AG04450 (cell line): ENCODE measurements at places on chromosomes 16 and 17. TPM values are rescaled to one million over a fixed set of nuclear protein-coding genes. Genes with fewer than 3 reads are reported as not detected.

- DNase-seq: no peak
Measured at GRCh38 chr16:24826096-24826690, 19.6 kb upstream of the SLC5A11 start.

DNA sequence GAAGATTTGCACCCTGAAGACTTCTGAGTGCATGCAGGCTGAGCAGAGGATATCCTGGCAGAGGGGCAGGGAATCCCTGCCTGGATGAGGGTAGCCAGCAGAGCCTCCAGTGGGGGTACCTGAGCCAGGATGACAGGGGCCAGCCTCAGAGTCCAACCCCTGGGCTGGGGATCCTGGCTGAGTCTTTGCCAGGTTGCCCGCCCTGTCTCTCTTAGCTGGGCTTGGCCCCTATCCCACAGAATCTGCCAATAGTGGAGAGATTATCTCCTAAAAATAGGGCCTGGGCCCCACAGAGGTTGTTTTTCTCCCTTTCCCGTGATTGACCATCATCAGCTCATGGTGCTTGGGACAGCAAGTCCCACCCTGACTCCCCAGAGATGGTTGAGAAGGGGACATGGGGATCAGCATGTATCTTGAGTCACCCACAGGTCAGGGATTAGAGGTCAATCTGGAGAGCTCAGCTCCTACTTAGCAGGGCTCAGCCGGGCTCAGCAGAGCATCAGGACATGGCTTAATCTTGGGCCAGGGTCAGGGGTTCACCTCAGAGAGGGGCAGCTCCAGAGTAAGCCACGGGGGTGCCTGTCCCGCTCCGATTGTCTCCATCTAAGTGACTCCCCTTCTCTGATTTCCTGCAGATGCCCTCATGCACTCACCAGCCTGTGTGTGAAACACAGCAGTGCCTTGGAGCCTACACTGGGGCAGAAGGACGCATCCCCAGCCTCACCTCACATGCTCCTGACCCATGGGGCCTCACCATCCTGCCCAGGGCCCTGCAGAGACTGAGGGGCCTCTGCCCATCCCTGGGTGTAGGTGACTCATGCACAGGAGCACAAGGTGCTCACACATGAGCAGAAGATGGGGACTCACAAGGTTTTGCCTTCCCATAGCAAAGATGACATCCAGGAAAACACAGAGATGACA lies 11.5 kb downstream of the CDH16 start:
- no peak for DNase-seq

GRCh38 chr16:6446370-6446769 lies 886.3 kb upstream of the RBFOX1 start:
- no peak for DNase-seq

- DNase-seq: no peak
Measured at GRCh38 chr17:47731396-47731795, 1.6 kb upstream of the TBX21 start.

DNA sequence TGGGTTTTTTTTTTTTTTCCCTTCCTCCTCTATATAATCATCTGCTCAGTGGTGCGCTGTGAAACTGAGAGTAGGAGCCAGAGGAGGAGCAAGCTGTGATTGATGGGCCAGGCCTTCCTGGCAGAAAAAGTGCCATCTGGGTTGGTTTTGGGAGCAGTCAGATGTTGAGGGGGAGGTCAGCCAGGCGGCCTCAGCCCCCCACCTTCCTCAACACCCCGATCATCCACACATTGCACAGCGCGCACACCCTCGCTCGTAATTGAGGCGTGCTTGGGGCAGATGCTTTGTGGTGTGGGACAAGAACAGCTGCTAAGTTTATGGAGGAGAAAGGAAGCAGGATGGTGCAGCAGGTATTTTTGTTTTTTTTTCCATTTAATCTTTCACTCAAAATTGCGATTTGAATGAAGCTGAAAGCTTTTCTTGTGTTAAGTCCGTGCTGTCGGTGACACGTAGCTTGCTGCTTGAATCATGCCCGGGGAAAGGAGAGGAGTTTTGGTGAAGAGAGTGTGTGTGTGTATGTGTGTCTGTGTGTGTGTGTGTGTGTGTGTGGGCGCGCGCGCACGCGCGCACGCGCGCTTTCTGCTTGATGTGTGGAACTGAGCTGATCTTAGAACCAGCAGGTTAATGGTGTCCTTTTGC lies 177.4 kb downstream of the RBFOX1 start:
- no peak for DNase-seq

DNA sequence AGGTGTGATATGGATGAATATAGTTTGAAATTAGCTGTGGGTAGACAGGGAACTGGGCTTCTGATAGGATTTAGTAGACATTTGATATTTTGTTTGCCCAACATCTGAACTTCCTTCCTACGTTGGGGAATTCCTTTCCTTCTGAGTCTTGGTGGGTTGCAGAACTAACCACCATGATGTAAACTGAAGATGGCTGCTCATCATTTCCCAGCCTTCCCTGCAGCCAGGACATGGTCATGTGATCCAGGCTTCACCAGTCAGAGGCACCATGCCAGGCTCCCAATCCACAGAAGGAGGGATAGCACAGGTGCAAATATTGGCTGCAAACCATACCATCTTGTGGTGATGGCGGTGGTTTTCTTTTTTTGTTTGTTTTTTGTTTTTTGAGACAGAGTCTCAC lies 57.4 kb downstream of the EMP2 start:
- DNase-seq: no peak

- DNase-seq: no peak
Measured at GRCh38 chr16:64586781-64587180, 535.1 kb downstream of the CDH11 start.

DNA sequence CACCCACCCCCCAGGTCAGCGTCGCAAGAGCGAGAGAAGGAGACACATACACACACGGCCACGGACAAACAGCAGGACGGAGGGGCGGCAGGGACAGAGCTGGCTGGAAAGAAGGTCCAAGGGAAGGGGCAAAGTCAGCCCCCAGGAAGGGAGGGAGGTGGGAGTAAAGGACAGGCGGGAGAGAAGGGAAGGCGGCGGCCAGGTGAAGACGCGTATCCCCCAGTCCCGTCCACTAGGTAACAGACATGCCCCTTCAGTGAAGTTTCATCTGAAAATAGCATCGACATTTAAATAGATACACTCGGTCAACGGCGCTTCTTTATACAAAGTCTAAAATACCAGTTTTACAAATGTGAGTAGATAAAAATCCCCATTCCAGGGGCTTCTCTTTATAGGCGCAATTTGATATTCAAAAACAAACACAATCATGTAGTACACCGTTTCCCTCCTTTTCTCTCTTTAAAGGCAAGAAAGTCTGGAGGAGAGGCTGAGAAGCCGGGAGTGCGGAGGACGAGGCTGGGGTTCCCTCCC lies 4.5 kb downstream of the CBX8 start:
- no peak for DNase-seq

DNA sequence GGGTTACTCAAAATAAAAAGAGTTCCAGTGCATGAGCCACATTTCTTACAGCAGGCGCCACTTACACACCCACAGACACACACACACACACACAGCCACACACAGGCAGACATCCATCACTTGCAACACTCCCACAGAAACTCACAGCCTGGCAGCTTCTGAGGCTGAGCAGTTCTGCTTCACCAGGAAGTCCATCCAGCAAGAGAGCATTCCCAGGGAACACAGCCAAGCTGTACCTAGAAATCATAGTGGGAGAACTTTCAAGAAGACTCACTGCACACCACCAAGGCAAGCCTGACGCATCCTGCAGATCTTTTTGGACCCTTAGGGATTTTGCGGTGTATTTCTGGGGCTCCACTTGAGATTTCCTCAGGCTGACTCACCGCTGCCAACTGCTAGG lies 140.9 kb upstream of the WSB1 start:
- DNase-seq: no peak

DNA sequence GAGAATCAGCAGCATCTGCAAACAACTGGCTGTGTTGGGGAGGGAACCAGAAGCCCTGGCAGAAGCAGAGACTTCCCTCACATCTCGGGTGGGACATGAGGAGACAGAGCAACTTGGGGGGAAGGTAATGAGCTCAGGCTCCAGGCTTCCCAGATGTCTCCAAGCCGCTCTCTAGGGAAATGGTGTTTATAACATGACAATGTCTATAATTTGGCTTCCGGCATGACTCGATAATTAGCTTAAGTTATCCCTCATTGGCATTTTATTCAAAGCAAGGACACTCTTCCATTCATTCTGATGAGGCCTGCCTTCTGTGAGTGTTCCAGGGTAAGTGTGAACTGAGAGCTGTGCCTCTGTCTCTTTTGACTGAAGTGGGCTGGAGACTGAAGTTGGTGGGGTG lies 14.7 kb upstream of the MLLT6 start:
- DNase-seq: no peak

DNA sequence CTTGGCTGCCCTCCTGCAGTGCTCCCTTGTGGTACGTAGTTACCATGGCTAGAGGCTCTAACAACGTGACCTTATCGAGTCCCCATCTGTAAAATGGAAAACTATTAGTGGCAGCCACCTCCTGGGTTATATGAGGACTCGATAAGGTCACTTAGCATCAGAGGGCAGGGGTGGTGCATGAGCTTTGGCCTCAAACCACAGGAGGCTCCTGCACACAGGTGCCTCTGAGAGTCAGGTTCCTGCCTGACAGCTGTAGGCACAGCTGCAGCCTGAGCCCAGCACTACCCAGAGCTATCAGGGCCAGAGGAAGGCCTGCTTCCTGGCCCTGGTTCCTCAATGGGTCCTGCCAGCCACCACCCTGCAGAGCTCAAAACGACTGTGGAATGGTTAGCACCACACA lies 57.2 kb upstream of the SEC14L1 start:
- no peak for DNase-seq

- DNase-seq: no peak
Measured at GRCh38 chr17:81043725-81044427, 8.9 kb downstream of the BAIAP2 start.

DNA sequence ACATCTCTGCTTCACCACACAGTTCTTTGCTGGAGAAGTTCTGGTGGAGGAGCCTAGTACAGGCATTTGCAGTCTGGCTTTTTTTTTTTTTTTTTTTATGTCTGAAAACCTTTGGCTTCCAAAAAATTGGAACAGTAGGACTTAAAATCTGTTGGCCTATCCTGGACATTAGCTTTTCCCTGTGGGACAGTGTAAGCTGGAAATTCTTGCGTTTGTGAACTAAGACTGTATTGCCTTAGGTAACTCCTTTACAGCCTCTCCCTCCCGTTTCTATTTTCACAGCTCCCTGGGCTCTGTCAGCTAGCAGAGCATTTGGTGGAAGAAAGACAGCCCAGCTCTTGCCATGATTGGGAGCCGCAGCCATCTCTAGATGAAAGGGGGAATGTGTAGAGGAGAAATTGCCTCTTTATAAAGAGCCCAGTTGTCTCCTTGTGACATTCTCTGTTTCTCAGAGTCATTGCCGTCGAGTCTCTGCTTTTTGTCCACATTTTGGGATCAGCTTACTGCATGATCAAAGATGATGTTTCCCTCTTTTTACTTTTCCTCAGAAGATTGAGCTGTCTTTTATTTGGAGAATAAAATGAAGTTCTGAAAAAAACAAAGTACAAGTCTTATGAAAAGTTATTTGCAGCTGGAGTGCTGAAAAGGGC lies 227.5 kb downstream of the SPECC1 start:
- no peak for DNase-seq

- DNase-seq: no peak
Measured at GRCh38 chr17:50836826-50837225, 1.4 kb downstream of the WFIKKN2 start.

GRCh38 chr17:76253841-76254240 lies 11.3 kb upstream of the UBALD2 start:
- no peak for DNase-seq

Gene CSF3
- polyA plus RNA-seq: 0.05 TPM in 1 of 2 replicates, not detected in the other

Gene USH1G
- not detected in 2 replicates for polyA plus RNA-seq

Gene CYGB
- polyA plus RNA-seq: 7.4 and 7.7 TPM in 2 replicates

Gene GP2
- not detected in 2 replicates for polyA plus RNA-seq

Gene NHLRC4
- polyA plus RNA-seq: 0.45 and 0.88 TPM in 2 replicates

Gene PIRT
- polyA plus RNA-seq: not detected in 2 replicates

Gene UMOD
- polyA plus RNA-seq: not detected in 2 replicates
